ENCODE measurements at places on chromosomes 6 and 20.

DNA sequence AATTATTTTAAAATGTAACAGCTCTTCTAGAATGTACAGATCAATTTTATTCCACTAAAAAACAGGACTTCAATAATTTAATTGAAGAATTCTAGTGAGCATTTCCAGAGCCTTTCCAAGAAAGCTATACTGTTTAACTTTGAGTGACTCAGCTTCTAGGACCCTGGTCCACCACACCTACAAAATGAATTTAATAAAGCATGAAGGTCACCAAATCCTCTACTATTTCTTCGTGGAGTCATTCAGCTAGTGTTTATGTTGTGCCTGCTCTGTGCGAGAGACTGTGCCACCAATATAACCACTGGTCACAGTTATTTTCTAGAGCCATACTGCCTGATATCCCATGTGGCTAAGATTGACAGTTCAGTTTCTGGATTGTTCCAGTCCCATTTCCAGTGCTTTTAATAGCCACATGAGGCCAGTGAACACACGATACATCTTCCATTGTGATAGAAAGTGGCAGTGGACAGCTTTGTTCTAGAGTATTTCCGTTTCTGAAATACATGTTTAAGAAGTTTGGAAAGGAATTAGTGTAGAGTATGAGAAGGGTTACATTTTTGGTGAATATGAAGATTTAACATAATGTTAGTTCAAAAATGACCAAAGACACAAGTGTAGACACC, 160.7 kb downstream of the MTHFD1L start:
- no peak for DNase-seq

- DNase-seq: no peak
These were observed 293.7 kb upstream of the TCF21 start for GRCh38 chr6:133595111-133595761.

DNA sequence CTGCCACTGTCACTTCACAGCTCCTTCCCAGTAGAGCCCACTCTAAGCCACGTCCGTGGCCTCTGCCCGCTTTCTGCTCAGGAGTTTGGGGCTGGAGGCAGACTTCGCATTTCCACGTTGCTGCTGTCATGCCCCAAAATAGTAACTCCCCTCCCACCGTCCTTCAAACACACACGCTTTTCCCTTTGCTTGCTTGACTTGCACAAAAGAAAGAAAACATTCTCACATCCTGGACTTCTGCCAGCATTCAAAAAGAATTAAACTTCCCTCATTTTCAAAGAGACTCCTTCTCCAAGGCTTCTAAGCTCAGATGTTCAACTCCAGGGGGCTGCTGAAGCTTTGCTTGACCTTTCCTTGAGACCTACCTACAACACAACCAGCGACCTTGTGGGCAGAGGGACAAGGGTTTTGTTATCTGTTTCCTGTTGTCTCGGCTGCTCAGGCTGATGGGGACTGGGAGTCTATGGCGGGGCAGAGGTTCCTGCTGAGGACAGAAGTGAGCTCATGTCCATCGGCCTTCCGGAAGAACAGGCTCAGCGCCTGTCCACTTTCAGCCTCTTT, 263.8 kb upstream of the FOXQ1 start:
- DNase-seq: no peak

GRCh38 chr6:163260111-163260895, 154.2 kb upstream of the QKI start:
- no peak for DNase-seq

DNA sequence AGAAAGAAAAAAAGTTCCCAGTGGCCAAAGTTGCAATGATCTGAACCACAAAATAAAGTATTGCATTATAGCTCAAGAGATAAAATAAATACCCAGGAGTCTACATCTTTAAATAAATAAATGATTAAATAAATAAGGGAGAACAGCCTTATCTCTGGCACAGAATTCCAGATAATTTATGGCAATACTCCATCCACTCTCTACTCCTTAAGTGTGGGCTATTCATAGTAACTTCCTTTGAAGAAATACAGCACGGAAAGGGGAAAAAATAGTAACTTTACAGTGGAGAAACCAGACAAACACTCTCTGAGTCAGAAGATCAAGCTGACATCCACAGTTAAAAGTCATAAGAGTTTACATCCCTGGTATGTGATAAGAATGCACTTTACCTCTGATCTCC, 11.6 kb downstream of the AURKA start:
- DNase-seq: no peak

DNA sequence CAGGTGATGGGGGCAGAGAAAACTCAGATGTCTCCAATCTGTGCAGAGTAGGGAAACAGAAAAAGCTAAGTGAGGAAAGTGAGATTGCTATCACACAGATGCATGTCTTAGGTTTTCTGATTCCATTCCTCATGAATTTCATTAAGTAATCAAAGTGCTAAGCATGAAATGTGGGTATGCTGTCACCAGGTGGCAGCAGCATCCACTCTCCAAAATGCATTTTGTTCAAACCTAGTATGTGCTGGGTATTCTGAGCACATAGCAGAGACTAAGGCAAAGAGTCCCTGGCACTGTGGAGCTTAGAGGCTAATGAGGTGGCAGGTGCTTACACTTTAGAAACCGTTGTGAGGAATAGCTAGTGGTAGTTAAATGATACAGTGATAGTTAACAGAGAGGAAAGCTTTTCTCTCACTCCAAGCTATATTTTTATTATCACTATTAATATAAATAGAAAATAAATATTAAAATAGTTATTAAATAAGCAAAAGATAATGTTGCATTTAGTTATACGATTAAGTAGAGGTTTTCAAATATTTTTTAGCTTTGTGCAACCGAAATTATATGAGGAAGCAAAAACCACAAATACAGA, 179.5 kb downstream of the CDH26 start:
- DNase-seq: no peak

GRCh38 chr6:96836631-96837080, 621 bp downstream of the GPR63 start:
- DNase-seq: no peak

DNA sequence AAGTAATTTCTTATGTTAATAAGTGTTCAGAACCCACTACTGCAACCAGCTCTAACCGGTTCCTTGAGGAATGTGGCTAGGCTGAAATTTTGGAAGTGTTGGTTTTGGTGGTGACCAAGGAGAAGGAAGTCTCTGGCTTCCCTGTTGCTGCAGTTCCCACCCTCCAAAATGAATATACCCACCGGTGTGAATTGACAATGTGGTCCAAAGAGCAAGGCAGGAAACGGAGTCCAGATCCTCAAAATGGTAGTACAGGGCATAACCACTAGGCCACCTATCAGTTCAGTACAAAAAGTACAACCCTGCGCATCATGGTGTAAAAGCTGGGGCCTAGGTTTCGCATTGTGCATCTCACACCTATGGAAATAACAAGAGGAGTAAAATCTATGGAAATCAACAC, 2.8 kb downstream of the ADNP start:
- DNase-seq: no peak

DNA sequence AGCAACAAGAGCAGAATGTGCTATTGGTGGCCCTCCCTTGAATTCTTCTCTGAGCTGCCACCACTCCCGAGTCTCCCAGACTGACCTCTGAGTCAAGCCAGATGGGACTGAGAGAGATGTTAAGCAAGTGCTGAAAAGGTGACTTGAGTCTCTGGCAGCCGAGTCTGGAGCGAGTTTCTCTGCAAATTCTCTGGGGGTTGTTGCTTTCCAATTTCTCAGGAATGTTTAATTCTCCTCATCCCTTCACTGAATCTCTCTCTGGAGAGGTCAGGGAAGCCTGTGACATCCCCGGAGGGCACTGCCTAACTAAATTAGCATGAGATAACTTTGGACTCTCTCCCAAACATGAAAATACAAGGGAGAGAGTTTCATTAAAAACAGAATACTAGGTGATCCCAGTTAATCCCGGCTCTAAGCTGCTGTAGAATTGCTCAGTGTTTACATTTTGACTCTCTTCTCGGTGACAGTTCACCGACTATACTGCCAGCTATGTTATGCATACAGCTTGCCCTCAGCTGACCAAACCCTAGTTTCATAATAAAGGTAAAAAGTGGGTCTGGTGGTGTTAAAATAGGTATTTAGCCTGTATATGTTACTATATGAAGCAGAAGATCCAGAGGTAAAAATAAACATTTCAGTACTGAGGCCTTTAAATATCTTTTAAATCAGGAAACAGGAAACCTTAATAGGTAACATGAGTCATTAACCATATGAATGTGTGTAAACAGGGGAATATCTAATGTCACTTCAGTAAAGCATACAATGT, 157.9 kb downstream of the FOXC1 start:
- DNase-seq: no peak

GRCh38 chr6:166486536-166486880, 100.0 kb downstream of the RAMACL start:
- DNase-seq: no peak

DNA sequence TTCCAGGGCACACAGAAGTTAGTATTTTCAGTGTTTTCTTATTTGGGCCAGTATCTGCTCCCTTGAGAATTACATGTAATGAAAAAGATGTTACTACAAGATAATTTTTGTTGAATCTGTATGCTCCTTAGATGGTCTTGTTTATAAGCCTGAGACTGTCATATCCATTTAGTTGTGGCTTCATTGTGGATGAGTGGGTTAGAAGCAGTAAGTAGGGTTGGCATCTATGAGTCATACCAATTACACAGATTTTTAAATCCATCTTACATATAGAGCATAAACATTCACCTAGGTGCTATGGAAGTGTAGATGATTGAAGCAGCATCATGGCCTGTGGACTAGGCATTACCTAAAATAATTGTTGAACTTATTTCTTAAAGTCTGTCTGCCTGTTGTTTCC, 13.5 kb upstream of the BAG2 start:
- DNase-seq: no peak

DNA sequence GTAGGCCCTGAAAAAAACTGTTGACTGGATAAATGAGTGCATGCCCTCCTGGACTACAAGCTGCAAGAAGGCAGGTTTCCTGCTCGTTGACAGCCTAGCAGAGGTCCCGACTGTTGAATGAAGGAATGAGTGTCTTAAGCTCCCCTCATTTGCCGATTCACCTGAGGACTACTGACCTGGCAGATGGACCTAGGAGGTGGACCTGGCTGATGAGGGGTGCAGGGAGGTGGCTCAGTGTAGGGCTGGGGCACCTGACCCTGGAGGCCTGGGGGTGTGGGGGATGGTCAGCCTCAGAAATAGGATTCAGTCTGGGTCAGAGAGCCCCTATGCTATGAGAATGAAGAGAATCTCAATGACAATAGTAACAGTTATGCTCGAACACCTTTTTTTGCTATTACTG, 11.6 kb upstream of the TFAP2C start:
- no peak for DNase-seq

GRCh38 chr6:12507636-12508035, 208.9 kb upstream of the PHACTR1 start:
- DNase-seq: no peak

- DNase-seq: peak; percentile 16
These were observed 118.8 kb downstream of the RALGAPA2 start for GRCh38 chr20:20593447-20594170.

DNA sequence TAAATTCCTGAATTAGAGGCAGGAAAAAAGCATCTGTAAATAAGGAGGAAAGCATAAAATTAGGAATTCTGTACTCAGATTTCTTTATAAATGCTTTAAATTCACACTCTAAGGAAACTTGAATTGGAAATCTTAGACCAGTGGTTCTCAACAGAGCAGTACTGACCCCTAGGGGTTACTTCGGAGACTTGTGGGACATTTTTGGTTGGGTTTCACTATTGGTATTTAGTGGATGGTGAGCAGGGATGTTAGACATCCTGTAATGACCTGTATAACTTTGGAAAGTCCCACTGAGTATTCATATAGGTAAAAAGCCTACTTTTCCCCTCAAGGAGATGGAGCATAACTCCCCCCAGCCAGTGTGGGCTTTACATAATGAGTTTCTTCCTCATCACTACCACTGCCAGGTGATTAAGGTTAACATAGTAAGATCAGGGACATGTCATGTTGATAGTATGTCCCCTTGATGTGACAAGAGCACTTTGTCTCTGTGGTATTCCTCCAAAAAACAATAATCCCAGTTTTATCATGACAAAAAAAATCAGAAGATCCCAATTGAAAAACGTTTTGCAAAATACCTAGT, 31.0 kb downstream of the GLO1 start:
- peak; percentile 56 for DNase-seq

Measured in GM19239 (cell line).